ENCODE measurements at places on chromosomes 4 and X. TPM values are rescaled to one million over a fixed set of nuclear protein-coding genes. Genes with fewer than 3 reads are reported as not detected.

GRIA2 gene
- not detected for total RNA-seq

ZCCHC18 gene
- total RNA-seq = 0.30 TPM

RNF212 gene
- total RNA-seq = 0.62 TPM

SYNPO2 gene
- 188 TPM for total RNA-seq

VEGFD gene
- 12.4 TPM for total RNA-seq

GLRA3 gene
- not detected for total RNA-seq

MRFAP1 gene
- total RNA-seq = 226 TPM

Measured in left ventricle myocardium superior (tissue), 1 donor.